ENCODE measurements at places on chromosomes 7 and 10. TPM values are rescaled to one million over a fixed set of nuclear protein-coding genes. Genes with fewer than 3 reads are reported as not detected.

Gene COL28A1
- polyA plus RNA-seq = not detected

Gene EPHA1
- polyA plus RNA-seq = not detected

Gene TFPI2
- polyA plus RNA-seq = not detected

Gene GDF2
- not detected for polyA plus RNA-seq

Gene BTBD16
- not detected for polyA plus RNA-seq

Gene ZNF716
- not detected for polyA plus RNA-seq

Gene GPR158
- polyA plus RNA-seq = 21.5 TPM

Gene FOXI2
- not detected for polyA plus RNA-seq

Gene GARIN1A
- 0.17 TPM for polyA plus RNA-seq

Gene SPDYE16
- polyA plus RNA-seq = 0.51 TPM

Gene GPR15LG
- not detected for polyA plus RNA-seq

Gene SYCE1
- 17.3 TPM for polyA plus RNA-seq

Gene SFTPA1
- polyA plus RNA-seq = not detected

Gene DMBT1
- 0.06 TPM for polyA plus RNA-seq

Gene IL6
- not detected for polyA plus RNA-seq

Gene HOXA3
- polyA plus RNA-seq = not detected

Gene HTR7
- 3.1 TPM for polyA plus RNA-seq

Gene PKD2L1
- polyA plus RNA-seq = not detected

Gene WDR86
- polyA plus RNA-seq = not detected

Gene LLCFC1
- polyA plus RNA-seq = not detected

Gene PVRIG
- polyA plus RNA-seq = not detected

Gene MKX
- 4.2 TPM for polyA plus RNA-seq

Gene NEUROG3
- polyA plus RNA-seq = not detected

Gene NODAL
- 0.99 TPM for polyA plus RNA-seq

Gene RSU1
- 38.6 TPM for polyA plus RNA-seq

Gene RET
- polyA plus RNA-seq = 28.6 TPM

Gene ZDHHC6
- polyA plus RNA-seq = 33.6 TPM

Gene FAM25C
- polyA plus RNA-seq = not detected

Gene PHYHIPL
- 105 TPM for polyA plus RNA-seq

Gene PIK3CG
- polyA plus RNA-seq = not detected

Gene TMEM229A
- polyA plus RNA-seq = 3.3 TPM

Gene NFKB2
- polyA plus RNA-seq = not detected

Gene GIMAP5
- 1.3 TPM for polyA plus RNA-seq

Gene PTN
- polyA plus RNA-seq = 186 TPM

Gene PALD1
- polyA plus RNA-seq = not detected

Gene LSM5
- 228 TPM for polyA plus RNA-seq

Gene KCP
- 0.13 TPM for polyA plus RNA-seq

Gene PNLIP
- polyA plus RNA-seq = not detected

Gene GHRHR
- polyA plus RNA-seq = not detected

Gene PTPRE
- polyA plus RNA-seq = 98.0 TPM

Gene PIK3AP1
- polyA plus RNA-seq = not detected

Gene ADO
- polyA plus RNA-seq = 21.7 TPM

Gene LFNG
- 0.35 TPM for polyA plus RNA-seq

Gene RAMP3
- polyA plus RNA-seq = 0.86 TPM

Gene FLNC
- not detected for polyA plus RNA-seq

Gene MRC1
- not detected for polyA plus RNA-seq

Gene EBF3
- 12.1 TPM for polyA plus RNA-seq

Gene ANKRD30A
- not detected for polyA plus RNA-seq

Gene PFKFB3
- 6.7 TPM for polyA plus RNA-seq

Gene UBE3C
- polyA plus RNA-seq = 9.5 TPM

Gene MINDY4
- polyA plus RNA-seq = 2.2 TPM

Gene LRRC72
- not detected for polyA plus RNA-seq

Gene HACD1
- 5.2 TPM for polyA plus RNA-seq

Gene FRMD4A
- 7.4 TPM for polyA plus RNA-seq

Gene IRF5
- polyA plus RNA-seq = not detected

Gene CALML5
- not detected for polyA plus RNA-seq

Measured in Purkinje cell (primary cell).